ENCODE measurements at places on chromosomes 4 and X. TPM values are rescaled to one million over a fixed set of nuclear protein-coding genes. Genes with fewer than 3 reads are reported as not detected.

KCNE5 gene
- total RNA-seq, result 6.2 TPM

DNA sequence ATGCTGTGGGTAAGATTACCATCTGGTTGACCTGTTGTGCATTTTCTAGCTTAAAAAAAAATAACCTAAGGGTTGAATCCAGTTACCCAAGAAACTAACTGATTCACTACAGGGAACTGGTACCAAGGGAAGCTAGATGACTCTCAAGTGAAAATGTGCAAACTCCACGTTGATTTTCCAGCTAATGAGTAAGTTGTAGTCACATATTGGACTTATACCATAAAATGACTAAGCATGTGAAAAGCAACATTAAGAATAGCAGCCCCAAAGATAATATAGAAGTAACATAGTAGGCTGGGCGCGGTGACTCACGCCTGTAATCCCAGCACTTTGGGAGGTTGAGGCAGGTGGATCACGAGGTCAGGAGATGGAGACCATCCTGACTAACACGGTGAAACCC lies 270.9 kb downstream of the SPRY1 start:
- no peaks in the 10 kb centered on the region for H3K4me1 ChIP-seq
- H3K27me3 ChIP-seq, result no peaks in the 10 kb centered on the region
- H3K36me3 ChIP-seq, result no peaks in the 10 kb centered on the region
- no peak overlapping the region for H3K27ac ChIP-seq
- H3K4me3 ChIP-seq, result no peak overlapping the region
- DNase-seq, result no peak

DNA sequence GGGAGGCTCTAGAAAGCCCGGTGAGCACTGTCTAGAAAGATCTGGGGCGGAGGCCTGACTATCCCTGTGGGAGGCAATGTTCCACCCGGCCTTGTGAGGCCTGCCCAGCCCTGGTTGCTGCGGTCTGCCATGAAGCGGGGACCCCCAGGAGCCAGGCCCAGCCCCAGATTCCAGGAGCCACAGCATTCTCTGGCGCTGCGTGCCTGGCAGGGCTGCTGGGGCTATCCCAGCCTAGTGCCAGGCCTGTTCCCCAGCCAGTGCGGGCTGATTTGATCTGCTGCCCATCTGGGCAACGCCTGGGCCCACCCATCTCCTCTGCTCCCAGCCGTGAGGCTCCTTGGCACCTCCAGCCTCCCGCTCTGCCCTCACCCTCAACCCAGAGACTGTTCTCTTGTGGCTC lies 19.6 kb downstream of the ATP2B3 start:
- H3K27me3 ChIP-seq, result no peaks in the 10 kb centered on the region
- no peak for DNase-seq
- H3K4me1 ChIP-seq, result no peaks in the 10 kb centered on the region
- H3K36me3 ChIP-seq, result no peaks in the 10 kb centered on the region
- no peak overlapping the region for H3K4me3 ChIP-seq

SYTL5 gene
- 0.70 TPM for total RNA-seq

DNA sequence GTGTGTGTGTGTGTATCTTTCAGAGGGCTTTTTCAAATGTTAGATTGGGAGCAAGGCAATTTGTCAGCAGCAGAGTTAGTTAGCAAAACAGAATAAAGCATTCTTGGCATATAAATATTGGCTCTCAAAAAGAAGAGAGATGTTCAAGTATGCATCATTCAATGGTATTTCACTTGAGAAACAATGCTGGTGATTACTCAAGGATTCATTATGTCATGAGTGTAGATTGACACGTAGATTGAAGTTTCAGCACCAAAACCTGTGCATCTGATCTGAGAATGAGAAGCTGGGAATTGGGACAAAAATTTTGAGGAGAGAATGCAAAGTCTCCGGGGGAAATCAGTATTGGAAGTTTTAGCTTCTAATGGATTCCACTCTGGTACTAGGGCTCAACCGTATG lies 241.4 kb downstream of the FRMPD4 start:
- no peak for DNase-seq
- H3K27me3 ChIP-seq, result no peaks in the 10 kb centered on the region
- no peaks in the 10 kb centered on the region for H3K4me1 ChIP-seq
- no peak overlapping the region for H3K4me3 ChIP-seq

DSPP gene
- not detected for total RNA-seq

GRCh38 chrX:114532111-114532805 lies 51.6 kb upstream of the HTR2C start:
- no peaks in the 10 kb centered on the region for H3K36me3 ChIP-seq
- no peaks in the 10 kb centered on the region for H3K27me3 ChIP-seq
- H3K4me1 ChIP-seq, result no peaks in the 10 kb centered on the region
- H3K4me3 ChIP-seq, result no peak overlapping the region
- no peak overlapping the region for H3K27ac ChIP-seq

DNA sequence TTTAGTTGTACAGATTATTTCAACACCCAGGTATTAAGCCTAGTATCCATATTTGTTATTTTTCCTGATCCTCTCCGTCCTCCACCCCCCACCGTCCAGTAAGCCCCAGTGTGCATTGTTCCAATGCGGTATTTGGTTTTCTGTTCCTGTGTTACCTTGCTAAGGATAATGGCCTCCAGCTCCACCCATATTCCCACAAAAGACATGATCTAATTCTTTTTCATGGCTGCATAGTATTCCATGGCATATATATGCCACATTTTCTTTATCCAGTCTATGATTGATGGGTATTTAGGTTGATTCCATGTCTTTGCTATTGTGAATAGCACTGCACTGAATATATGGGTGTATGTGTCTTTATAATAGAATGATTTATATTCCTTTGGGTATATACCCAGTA lies 22.1 kb upstream of the LNX1 start:
- H3K27me3 ChIP-seq, result no peaks in the 10 kb centered on the region
- H3K27ac ChIP-seq, result no peak overlapping the region
- no peaks in the 10 kb centered on the region for H3K36me3 ChIP-seq
- H3K4me1 ChIP-seq, result no peaks in the 10 kb centered on the region
- no peak overlapping the region for H3K4me3 ChIP-seq

- no peak for DNase-seq
- H3K36me3 ChIP-seq, result no peaks in the 10 kb centered on the region
- H3K4me1 ChIP-seq, result peaks cover 25% of the 10 kb centered on the region
- no peak overlapping the region for H3K27ac ChIP-seq
- no peak overlapping the region for H3K4me3 ChIP-seq
Observed at GRCh38 chrX:84320614-84321013, 132.6 kb upstream of the RPS6KA6 start.

- peaks cover 48% of the 10 kb centered on the region for H3K27me3 ChIP-seq
- H3K36me3 ChIP-seq, result no peaks in the 10 kb centered on the region
- peaks cover 22% of the 10 kb centered on the region for H3K4me1 ChIP-seq
Observed at GRCh38 chr4:139560406-139561104, 4.5 kb upstream of the SETD7 start.

GRCh38 chr4:1547856-1548826 lies 136.0 kb downstream of the FAM53A start:
- no peaks in the 10 kb centered on the region for H3K4me1 ChIP-seq
- H3K36me3 ChIP-seq, result no peaks in the 10 kb centered on the region
- no peak overlapping the region for H3K4me3 ChIP-seq

CFAP99 gene
- not detected for total RNA-seq

- H3K27ac ChIP-seq, result no peak overlapping the region
- H3K4me1 ChIP-seq, result peaks cover 7% of the 10 kb centered on the region
- H3K27me3 ChIP-seq, result no peaks in the 10 kb centered on the region
- H3K36me3 ChIP-seq, result no peaks in the 10 kb centered on the region
Observed at GRCh38 chrX:39967348-39967747, 130.4 kb downstream of the BCOR start.

DNA sequence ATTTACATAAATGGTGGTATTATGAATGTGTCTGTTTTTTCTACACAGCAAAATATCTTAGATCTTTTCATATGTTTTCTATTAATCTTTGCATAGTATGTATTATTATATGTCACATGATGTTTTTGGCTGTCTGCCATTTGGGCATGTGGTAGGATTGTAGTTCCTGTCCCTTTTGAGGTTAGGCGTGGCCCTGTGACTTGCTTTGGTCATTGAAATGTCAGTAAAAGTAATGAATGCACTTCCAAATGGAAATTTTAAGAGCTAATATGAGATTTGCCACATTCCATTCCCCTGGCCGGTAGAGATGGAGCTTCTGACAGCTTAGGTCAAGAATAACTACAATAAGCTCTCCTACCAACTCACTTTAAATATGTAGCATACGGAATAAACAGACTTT lies 45.1 kb downstream of the JADE3 start:
- DNase-seq, result no peak
- no peak overlapping the region for H3K4me3 ChIP-seq
- no peaks in the 10 kb centered on the region for H3K27me3 ChIP-seq
- peaks cover 38% of the 10 kb centered on the region for H3K4me1 ChIP-seq
